ENCODE measurements at places on chromosomes 5 and 9.

- peak; percentile 66 for DNase-seq
Measured at GRCh38 chr9:136787690-136788400, 3.3 kb upstream of the TMEM141 start.

DNA sequence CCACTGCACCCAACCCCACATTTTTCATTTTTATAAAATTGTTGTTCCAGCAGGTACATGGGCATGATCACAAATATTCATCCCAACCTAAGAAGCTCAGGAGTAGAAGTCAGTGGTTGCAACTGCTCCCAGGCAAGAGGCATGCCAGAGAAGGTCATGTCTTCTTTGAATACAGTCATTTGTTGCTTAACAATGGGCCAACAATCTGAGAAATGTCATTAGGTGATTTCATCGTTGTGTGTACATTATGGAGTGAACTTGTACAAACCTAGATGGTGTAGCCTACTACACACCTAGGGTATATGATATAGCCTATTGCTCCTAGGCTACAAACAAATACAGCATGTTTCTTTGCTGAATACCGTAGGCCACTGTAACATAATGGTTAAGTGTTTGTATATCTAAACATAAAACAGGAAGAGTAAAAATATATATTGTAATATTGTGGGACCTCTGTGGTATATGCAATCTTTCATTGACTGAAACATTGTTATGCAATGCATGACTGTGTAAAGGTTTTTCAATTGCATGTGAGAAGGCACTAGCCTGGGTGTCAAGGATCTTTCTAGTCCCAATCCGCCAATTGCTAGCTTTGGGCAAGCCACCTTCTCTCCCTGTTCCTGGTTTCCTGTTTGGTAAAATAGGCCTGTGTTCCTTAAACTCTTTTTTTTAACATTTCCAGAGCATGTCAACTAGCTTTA lies 27.6 kb downstream of the ATP10B start:
- DNase-seq: no peak

DNA sequence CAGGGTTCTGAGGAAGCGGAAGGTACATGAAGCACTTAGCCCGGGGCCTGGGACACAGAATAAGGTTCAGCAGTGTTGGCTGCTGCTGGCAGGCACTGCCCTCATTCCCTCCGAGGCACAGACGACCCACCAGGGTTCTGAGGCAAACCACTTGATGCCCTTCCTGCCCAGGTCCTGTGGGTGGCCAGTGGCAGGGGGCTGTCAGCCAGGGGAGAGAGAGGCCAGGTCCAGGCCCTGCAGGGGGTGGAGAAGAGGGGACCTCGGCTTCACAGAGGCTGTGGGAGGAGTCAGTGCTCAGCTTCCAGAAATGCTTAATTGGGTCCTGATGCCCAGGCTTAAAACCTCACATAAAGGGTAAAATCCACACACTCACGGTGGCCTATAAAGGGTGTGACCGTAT lies 4.4 kb upstream of the ZDHHC12 start:
- no peak for DNase-seq

DNA sequence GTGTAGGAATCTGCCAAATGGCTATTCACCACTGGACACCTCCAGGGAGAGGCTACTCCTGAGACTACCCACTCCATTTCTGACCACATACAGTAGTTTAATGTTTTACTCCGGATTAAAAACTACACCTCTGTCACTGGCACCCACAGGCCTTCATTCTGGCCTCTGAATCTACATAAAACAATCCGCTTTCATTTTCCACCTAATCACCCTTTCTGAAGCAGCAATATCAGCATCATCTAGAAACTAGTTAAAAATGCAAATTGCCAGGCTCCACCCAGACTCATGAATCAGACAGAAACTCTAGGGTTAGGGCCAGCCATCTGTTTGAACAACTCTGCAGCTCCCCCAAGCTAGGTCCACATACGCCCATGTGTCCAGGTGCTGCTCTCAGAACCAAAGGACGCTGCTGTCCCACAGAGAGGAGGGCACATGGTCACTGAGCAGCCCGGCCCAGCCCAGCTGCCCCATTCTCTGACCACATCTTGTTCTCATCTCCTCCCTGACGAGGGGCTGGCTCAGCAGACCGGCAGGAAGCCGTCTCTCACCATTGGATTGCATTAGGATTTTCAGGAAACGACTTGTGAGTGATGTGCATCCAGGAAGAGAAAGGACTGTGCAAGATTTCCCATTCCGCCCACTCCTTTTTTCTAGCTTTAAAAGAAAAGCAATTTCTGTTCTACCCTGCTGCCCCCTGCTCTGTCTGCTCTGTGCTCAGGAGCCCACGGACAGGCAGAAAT lies 34.7 kb downstream of the ADAM19 start:
- peak; percentile 80 for DNase-seq

GRCh38 chr5:25604681-25605080 lies 959.9 kb upstream of the CDH10 start:
- DNase-seq: no peak

- DNase-seq: no peak
Measured at GRCh38 chr5:44911501-44911900, 102.8 kb downstream of the MRPS30 start.

DNA sequence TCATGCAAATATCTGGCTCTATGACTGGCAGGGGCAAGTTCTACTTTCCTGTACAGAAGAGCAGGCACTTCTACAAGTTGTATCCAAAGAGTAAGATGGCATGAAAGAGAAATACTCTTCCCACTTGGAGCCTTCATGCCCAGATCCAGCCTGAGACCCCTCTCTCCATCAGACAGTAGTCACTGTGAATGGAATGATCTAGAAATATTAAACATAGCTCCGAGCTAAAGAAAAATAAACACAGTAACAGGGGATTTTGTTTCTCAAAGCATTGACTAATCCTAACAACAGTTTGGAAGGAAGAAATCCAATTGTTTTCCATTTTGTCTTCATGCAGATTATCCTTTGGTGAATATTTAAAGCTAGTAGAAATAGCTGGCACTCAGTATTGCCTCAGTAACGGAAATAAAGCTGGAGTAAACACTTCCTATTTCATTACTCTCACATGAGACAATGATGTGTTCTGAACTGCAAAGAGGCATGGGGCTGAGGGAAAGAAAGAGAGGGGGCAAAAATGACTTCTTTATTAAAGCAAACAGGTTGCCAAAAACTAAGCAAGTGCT lies 100.0 kb downstream of the SEMA5A start:
- DNase-seq: peak; percentile 53

DNA sequence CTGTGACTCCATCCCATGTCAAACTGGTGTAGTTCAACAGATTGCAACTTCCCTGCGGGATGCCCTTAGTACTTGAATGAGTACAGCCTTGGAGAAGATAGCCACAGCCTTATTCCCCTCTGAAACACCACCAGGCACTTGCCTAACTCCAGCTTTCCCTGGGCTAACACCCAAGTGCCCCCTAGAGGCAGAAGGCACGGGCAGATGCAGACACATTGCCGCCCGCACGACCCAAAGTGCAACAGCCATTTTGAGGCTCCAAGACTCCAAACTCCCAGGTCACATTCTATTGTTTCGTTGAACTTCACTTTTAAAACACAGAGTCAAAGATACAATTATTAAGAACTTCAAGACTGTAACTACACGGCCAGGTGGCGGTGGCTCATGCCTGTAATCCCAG lies 163.6 kb upstream of the CDH6 start:
- no peak for DNase-seq

DNA sequence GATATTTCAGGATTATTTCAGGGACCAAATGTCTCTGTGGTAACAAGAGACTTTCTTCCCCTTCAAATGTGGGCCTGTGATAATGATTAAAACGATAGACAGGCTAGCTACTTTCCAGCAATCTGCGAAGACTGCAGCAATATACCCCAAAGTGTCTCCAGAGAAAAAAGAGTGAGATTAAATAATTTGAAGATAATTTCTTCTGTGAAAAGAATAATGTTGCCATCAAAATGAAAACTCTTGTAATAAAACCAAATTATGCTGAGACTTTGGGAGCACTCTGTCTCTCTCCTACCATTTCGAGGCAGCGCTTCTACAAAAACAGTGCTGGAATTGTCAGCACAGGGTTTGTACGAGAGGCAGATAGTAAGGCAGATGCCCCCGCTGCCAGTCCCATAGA lies 104.2 kb upstream of the SPOCK1 start:
- DNase-seq: no peak

DNA sequence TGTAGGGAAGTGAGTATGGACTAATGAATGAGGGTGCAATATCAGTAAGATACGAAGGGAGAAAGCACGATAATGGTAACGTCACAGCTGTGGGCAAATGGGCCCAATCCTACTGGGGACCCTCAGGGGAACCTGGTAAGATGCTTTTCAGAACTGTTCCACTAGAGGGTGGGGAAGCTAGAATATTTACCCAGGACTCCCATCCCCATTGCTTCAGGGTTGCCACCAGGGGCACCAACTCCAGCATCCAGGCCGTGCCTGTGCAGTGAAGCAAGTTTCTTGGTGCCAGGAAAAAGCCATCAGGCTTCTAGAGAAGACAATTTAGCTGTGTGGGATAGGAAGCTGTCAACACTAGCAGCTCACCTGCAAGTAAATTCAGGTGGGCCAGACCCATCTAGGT lies 409.3 kb downstream of the AGTPBP1 start:
- DNase-seq: no peak

DNA sequence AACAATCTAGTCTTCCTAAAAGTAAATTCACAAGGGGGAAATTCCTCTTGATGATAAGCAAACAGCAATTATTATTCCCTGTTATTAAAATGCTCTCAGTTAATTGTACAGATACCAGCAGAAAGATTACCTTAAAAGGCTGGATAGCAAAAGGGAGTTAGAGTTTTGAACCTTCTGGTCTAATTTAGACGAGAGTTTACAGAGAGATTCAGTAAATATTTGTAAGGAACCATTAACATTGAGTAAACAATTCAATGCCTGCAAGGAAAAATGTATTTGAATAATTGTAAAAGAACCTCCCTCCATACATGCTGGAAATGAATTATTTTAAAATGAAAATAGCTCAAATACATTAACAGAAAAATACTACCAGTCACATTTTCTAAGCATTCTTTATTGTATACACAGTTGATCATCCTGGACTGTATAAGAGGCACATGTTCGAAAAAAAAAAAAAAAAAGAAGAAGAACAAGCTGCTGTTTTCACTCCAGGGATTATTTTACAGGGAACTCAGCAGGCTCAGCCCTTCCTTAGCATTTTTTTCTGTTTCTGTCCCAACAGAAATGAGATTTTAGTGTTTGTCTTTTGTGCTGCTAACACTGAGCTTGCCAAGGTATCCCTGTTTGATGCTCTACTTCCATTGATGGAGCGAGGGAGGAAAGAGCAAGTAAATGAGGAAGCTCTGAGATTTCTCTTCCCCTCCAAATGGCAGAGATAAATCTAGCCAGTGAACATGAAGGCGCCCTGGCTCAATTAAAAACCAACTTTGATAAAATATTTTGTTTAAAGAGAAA lies 141.1 kb downstream of the ENC1 start:
- no peak for DNase-seq

GRCh38 chr5:172953776-172954675 lies 5.2 kb upstream of the RPL26L1 start:
- peak; percentile 56 for DNase-seq

All from choroid plexus epithelial cell (primary cell).